ENCODE measurements at places on chromosomes 7 and 10.

- DNase-seq, result no peak
These were observed 51.7 kb downstream of the HSPA12A start for GRCh38 chr10:116690356-116691322.

GRCh38 chr10:43224321-43224720 is 42.5 kb downstream of the RASGEF1A start:
- no peak for DNase-seq

DNA sequence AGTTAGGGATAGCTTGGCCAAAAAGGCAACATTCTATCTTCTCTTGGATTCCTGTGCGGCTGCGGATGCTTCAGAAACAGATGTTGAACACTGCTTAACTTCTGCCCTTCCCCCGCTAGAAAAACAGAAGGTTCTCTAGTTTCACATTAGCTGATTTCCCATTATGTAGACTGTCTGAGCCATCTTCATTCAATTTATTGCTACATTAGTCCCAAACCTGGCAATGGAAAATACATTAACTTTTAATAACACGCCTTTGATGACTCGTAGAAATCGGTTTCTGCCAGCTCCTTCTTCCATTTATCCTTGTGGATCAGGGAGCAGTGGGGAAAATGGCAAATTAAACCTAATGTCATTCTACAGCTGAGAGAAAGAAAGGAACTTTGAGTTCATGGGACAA is 119.9 kb downstream of the SLC16A9 start:
- DNase-seq, result no peak

DNA sequence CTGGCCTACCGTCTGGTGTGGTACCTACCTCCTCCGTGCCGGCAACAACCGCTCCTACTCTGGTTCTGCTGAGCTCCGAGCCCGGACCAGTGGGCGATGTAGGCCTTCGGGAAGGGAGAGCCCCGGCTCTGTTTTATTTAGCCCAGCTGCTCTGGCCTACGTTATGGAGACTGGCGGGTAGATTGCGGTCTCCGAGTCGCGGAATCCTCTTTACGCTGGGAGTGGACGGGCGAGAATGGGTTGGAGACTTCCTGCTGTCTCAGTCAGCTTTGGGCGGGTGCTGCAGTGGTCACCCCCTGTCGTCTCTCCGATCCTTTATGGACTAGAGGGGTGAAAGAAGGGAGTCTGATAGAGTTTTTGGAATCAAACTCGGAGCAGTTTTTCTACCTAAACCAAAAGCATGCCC is 406 bp downstream of the CBLL1 start:
- DNase-seq, result no peak
